ENCODE measurements at places on chromosomes 1 and 21. TPM values are rescaled to one million over a fixed set of nuclear protein-coding genes. Genes with fewer than 3 reads are reported as not detected.

- no peaks in the 10 kb centered on the region for H3K36me3 ChIP-seq
- no peaks in the 10 kb centered on the region for H3K27me3 ChIP-seq
- no peak for DNase-seq
These were observed 31.2 kb downstream of the ITSN1 start for GRCh38 chr21:33673473-33673872.

- no peak overlapping the region for H3K27ac ChIP-seq
- no peaks in the 10 kb centered on the region for H3K36me3 ChIP-seq
- DNase-seq = no peak
- no peaks in the 10 kb centered on the region for H3K27me3 ChIP-seq
- no peak overlapping the region for H3K4me3 ChIP-seq
These were observed 243.1 kb downstream of the PRDM2 start for GRCh38 chr1:13943055-13943454.

DNA sequence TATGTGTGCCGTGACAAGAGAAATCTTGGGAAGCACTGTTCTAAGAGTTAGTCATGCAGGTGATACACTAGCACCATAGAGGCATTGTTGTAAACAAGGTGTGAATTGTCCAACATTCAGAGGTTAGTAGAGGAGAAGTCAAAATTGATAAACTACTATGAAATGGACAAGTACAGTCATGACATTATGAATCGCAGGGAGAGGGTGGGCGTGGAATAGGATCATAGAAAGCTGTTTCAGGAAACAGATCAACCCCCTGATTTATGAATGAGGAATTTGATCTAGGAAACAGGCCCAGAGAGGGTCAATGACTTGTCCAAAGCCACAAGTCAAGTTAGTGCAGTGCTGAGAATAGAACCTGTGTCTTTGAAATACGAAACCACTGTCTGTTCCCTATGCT, 58.5 kb upstream of the LAX1 start:
- H3K36me3 ChIP-seq = no peaks in the 10 kb centered on the region
- H3K4me3 ChIP-seq = no peak overlapping the region
- no peak overlapping the region for H3K27ac ChIP-seq
- H3K27me3 ChIP-seq = no peaks in the 10 kb centered on the region
- H3K4me1 ChIP-seq = no peaks in the 10 kb centered on the region

DNA sequence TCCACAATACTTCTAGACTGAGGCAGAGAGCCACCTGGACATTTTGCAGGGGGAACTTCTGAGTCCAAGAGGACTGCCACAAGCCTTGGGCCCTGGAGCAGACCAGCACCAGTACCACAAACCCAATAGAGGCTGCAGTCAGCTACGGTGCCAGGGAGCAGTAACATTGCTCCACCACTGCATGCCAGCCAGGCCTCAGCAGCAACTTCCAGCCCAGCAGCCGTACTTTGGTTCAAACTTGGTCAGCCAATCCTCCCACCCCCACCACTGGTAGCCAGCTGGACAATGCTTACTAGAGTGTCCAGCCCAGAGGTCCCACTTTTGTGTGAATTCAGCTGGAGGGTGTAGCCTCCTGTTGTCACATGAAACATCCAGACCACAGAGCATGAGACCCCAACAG, 107.4 kb downstream of the SLC5A9 start:
- no peak overlapping the region for H3K4me3 ChIP-seq
- no peak for DNase-seq
- H3K27ac ChIP-seq = no peak overlapping the region
- H3K4me1 ChIP-seq = no peaks in the 10 kb centered on the region

DNA sequence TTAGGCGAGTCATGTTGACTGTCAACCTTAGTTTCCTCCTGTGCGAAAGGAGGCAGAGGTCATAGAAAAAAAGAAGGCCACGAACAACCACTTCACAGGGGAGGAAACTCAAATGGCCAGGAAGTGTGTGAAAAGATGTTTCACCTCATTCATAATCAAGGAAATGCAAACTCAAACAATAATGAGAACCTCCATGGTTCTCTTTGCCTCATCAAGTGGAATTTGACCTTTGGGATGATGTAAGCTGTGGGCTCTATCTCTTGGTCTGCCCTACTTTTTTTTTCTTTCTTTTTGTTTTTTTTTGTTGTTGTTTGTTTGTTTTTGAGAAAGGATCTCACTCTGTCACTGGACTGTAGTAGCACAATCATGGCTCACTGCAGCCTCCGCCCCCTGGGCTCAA, 55.9 kb upstream of the GRHL3 start:
- no peak overlapping the region for H3K27ac ChIP-seq
- no peak for DNase-seq
- no peaks in the 10 kb centered on the region for H3K4me1 ChIP-seq
- no peak overlapping the region for H3K4me3 ChIP-seq
- no peaks in the 10 kb centered on the region for H3K27me3 ChIP-seq

DNA sequence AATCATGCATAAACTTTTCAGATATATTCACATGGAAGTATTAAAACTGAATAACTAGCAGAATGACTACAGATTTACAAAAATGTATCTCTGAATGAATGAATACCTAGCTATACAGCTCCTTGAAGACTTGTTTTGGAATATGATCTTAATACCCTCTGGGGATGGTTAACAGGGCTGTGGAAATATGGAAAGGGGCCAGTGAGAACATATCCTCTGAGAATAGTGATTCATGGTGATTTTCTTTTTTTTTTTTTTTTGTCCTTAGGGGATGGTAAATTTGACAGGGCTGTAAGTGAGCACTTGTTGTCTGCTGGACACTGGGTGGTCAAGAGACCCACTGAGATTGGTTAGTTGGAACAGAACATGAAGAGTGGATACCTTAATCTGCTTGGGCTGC, 80.7 kb upstream of the HP1BP3 start:
- no peaks in the 10 kb centered on the region for H3K4me1 ChIP-seq
- no peaks in the 10 kb centered on the region for H3K27me3 ChIP-seq
- H3K36me3 ChIP-seq = peaks cover 34% of the 10 kb centered on the region

DNA sequence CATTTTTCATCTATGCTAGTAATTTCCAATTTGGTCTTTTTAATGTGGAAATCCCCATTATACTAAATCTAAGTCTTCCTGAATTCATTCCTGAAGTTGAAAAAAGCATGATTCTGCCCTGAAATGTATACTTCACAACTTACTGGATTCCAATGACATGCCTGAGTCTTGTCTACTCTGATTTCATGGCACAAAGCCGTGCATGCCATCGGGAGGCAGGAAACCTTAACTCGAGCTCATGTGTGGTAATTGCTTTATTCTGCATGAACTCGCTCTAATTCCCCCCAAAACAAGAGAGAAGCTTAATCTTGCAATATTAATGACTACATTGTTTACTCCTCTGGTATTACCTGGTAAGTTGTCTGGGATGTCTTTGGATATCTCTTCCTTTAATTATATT, 39.6 kb upstream of the PBX1 start:
- no peak overlapping the region for H3K27ac ChIP-seq
- no peaks in the 10 kb centered on the region for H3K36me3 ChIP-seq
- H3K4me3 ChIP-seq = no peak overlapping the region

- H3K4me1 ChIP-seq = peaks cover 56% of the 10 kb centered on the region
- H3K27ac ChIP-seq = peak overlapping the region; percentile 68
- no peaks in the 10 kb centered on the region for H3K36me3 ChIP-seq
- peak overlapping the region; percentile 17 for H3K4me3 ChIP-seq
- DNase-seq = no peak
These were observed 57.3 kb downstream of the HS2ST1 start for GRCh38 chr1:86971778-86972177.

DNA sequence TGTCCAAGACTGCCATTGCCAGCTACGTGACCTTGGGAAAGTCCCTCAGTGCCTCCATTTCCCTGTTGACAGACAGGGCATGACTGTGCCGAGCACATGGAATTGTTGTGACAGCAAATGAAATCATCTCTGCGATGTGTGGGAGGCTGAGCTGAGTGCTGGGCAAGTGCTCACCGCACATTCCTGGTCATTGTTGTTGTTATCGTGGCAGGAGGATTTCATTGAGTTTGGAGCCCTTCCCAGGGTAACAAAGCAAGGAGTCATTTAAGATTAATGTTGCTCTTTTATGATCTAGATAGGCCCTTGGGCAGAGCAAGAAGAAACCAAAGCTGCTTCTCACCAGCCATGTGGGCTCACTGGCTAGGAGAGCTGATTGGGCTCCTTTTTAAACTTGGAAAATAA, 39.6 kb upstream of the ITPKB start:
- no peak overlapping the region for H3K27ac ChIP-seq
- H3K4me3 ChIP-seq = no peak overlapping the region
- H3K4me1 ChIP-seq = no peaks in the 10 kb centered on the region
- no peaks in the 10 kb centered on the region for H3K27me3 ChIP-seq

DNA sequence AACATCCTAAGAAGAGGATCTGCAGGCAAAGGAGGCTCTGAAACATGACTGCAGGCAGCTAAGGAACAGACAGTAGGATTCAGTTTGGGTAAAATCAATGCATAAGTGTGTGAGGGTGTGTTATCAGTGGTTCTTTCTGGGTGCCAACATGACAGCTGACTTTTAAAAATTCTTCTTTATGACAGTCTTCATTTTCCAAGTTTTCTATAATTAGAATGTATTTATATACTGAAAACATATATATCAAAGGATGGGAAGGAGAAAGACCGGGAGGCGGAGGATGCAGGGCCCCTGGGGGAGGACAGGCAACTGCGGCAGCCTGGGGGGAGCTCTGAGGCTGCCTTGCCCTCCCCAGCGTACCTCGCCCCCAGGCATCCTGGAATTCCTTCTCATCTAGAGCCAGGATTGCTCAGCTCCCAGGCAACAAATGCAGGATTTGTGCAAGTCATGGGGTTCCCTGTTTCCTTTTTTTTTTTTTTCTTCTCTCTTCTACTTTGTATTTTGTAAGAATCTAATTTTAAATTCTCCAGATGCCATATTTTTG, 104.8 kb downstream of the CSMD2 start:
- H3K36me3 ChIP-seq = no peaks in the 10 kb centered on the region
- no peaks in the 10 kb centered on the region for H3K27me3 ChIP-seq
- H3K27ac ChIP-seq = no peak overlapping the region

- H3K4me1 ChIP-seq = no peaks in the 10 kb centered on the region
- no peak for DNase-seq
- no peaks in the 10 kb centered on the region for H3K27me3 ChIP-seq
- no peaks in the 10 kb centered on the region for H3K36me3 ChIP-seq
- H3K27ac ChIP-seq = no peak overlapping the region
These were observed 79.6 kb upstream of the PDC start for GRCh38 chr1:186540521-186540920.

GRCh38 chr1:208278638-208279037, 34.5 kb upstream of the PLXNA2 start:
- no peaks in the 10 kb centered on the region for H3K4me1 ChIP-seq
- no peaks in the 10 kb centered on the region for H3K36me3 ChIP-seq
- no peaks in the 10 kb centered on the region for H3K27me3 ChIP-seq
- no peak overlapping the region for H3K27ac ChIP-seq

DNA sequence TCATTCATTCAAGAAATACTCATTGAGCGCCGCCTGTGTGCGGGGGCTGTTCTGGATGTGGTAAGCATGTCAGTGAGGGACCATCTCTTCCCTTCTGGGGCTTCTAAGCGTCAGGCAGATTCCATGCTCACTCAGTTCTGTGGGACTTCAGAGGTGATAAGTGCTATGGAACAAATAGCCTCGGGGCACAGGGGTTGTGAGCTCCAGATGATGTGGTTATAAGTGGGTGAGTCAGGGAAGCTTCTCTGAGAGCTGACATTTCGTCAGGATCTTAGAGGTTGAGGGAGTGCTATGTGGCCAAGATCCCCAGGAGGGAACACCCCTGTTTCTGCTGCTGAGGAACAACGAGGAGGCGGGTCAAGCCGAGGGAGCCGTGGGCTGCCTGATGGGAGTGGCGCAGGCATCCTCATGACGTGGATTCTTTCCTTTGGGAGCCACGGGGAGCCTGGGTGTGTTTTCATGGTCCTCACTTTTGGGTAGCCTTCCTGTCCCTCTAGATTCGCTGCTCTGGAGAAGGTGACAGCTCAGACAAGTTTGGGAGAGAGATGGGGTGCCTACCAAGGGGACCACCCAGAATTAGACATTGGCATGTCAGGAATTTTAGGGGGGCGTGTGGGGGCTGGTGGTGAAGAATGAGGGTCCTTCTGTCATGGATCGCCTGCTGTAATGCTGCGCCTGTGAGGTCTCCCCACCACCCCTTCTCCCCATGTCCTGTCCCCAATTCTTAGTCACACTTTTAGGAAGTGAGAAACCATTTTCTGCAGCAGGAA, 38.5 kb downstream of the HUNK start:
- H3K27ac ChIP-seq = no peak overlapping the region
- no peak for DNase-seq
- H3K36me3 ChIP-seq = no peaks in the 10 kb centered on the region
- H3K4me1 ChIP-seq = no peaks in the 10 kb centered on the region
- H3K27me3 ChIP-seq = no peaks in the 10 kb centered on the region

DNA sequence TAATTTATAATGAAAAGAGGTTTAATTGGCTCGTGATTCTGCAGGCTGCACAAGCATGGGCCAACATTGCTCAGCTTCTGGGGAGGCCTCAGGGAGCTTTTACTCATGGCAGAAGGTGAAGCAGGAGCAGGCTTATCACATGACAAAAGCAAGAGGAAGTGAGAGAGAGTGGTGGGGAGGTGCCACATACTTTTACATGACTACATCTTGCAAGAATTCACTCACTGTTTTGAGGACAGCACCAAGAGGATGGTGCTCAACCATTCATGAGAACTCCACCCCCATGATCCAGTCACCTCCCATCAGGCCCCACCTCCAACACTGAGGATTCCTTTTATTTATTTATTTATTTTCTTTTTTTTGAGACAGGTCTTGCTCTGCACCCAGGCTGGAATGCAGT, 5.5 kb upstream of the PLEKHM2 start:
- DNase-seq = peak; percentile 56
- peaks cover 24% of the 10 kb centered on the region for H3K4me1 ChIP-seq
- H3K27me3 ChIP-seq = no peaks in the 10 kb centered on the region
- no peak overlapping the region for H3K27ac ChIP-seq
- no peak overlapping the region for H3K4me3 ChIP-seq
- no peaks in the 10 kb centered on the region for H3K36me3 ChIP-seq

DNA sequence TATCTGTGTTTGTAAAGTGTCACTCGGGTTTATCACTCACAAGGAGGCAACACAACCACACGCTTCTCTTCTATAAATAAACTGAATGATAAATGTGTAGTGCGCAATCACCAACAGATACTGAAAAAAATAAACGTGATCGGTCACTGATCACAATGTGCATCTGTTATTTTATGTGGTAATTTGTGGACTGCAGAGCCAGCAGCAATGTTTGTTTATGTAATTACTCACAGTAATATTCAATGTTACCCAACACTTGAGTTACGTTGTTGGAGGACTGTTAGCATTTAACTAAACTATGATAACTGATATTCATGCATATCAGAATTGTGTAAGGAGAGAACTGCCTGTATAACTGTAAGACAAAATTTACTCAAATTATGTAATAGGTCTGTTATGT, 129.6 kb downstream of the USH2A start:
- no peaks in the 10 kb centered on the region for H3K27me3 ChIP-seq
- no peak overlapping the region for H3K27ac ChIP-seq
- H3K4me1 ChIP-seq = no peaks in the 10 kb centered on the region
- no peak overlapping the region for H3K4me3 ChIP-seq
- H3K36me3 ChIP-seq = no peaks in the 10 kb centered on the region
- DNase-seq = no peak

Gene IVL
- total RNA-seq = not detected

Gene UTS2
- total RNA-seq = not detected

Gene OR14A2
- not detected for total RNA-seq

Gene KRTAP12-2
- not detected for total RNA-seq

Gene SPATA17
- 0.87 TPM for total RNA-seq

Gene PLA2G2A
- total RNA-seq = not detected

Gene LCE1C
- not detected for total RNA-seq

Gene DEPDC1
- 36.6 TPM for total RNA-seq

Gene TMEM82
- total RNA-seq = not detected

Measured in Karpas-422 (cell line).